Stimulated activated CD8-positive, alpha-beta memory T cell treated with anti-CD3 and anti-CD28 coated beads, Interleukin-15, amount 100 ng/mL, for 48 hours (primary cell): ENCODE measurements at places on chromosomes 3 and 15.
A peak's percentile ranks its signal among the peaks of the same experiment; 100 is the strongest.

GRCh38 chr3:25380222-25380739, 47.8 kb upstream of the RARB start:
- DNase-seq, result no peak

DNA sequence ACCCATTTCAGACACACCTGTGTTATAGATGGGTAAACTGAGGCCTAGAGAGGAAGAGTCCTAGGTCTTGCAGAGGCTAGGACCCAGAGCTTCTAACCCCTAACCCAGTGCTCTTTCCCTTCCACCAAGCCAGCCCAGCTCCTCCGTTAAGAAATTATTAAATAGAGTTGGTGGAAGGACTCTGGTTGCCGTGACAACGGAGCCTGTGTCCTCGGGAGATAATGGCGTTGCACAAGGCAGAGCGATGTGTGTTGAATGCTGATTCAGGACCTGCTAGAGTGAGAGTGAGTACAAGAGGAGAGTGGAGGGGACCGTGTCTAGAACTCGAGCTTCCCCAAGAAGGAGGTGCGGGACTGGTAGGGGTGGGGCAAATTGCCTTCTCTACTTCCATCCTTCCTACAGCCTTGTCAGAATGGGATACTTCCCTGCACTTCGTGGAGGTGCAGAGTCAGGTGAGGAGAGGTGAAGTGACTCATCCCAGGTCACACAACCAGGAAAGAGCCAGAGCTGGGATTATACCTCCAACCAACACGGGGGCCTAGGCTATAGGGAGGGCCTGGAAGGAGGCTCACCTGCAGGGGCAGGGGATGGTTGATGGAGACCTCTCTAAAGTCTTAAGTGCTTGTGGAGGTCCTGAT, 8.6 kb downstream of the SLC6A1 start:
- no peak for DNase-seq

GRCh38 chr15:39579487-39580116, 1.3 kb upstream of the THBS1 start:
- no peak for DNase-seq

- DNase-seq, result no peak
Observed at GRCh38 chr3:169591983-169592644, 71.4 kb downstream of the MECOM start.

DNA sequence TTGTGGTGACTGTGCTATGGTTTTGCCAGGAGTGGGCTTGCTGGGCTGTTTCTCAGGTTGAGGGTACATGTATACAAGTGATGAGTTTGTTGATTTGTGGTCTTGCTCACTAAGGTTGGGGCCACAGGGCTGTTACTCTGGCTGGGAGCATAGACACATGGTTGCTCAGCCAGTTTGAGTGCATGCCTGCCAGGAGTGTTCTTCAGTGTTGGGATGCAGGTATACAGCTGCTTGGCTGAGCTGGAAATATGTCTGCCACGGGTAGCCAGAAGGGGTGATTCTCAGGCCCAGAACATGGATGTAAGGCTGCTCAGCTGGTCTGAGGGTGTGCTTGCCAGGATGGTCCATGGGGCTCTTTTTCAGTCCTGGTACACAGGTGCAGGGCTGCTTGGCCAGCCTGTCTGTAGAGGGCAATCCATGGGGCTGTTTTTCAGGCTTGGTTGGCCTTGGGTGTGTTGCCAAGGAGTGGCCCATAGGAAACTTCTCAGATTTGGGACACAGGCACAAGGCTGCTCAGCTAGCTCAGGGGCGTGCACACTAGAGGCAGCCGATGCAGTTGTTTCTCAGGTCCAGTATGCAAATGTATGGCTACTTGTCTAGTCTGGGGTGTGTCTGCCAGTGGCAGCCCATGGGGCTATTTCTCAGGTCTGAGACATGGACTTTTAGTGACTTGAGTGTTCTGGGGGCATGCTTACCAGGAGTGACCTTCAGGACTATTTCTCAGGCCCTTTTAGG, 5.3 kb upstream of the ARHGAP31 start:
- DNase-seq, result no peak

- no peak for DNase-seq
Observed at GRCh38 chr3:95408464-95408862, 1345.6 kb downstream of the NSUN3 start.

GRCh38 chr3:129330409-129330808, 51.7 kb downstream of the HMCES start:
- DNase-seq, result no peak

GRCh38 chr15:70476441-70476840, 286.9 kb downstream of the UACA start:
- no peak for DNase-seq

GRCh38 chr15:88745696-88746095, 57.5 kb upstream of the ACAN start:
- no peak for DNase-seq

GRCh38 chr3:59467476-59467875, 417.7 kb upstream of the CFAP20DC start:
- DNase-seq, result no peak

GRCh38 chr15:69149803-69150202, 10.6 kb upstream of the GLCE start:
- no peak for DNase-seq

GRCh38 chr15:38648121-38648843, 83.7 kb upstream of the RASGRP1 start:
- no peak for DNase-seq

GRCh38 chr3:11498646-11499045, 145.1 kb downstream of the VGLL4 start:
- DNase-seq, result no peak

DNA sequence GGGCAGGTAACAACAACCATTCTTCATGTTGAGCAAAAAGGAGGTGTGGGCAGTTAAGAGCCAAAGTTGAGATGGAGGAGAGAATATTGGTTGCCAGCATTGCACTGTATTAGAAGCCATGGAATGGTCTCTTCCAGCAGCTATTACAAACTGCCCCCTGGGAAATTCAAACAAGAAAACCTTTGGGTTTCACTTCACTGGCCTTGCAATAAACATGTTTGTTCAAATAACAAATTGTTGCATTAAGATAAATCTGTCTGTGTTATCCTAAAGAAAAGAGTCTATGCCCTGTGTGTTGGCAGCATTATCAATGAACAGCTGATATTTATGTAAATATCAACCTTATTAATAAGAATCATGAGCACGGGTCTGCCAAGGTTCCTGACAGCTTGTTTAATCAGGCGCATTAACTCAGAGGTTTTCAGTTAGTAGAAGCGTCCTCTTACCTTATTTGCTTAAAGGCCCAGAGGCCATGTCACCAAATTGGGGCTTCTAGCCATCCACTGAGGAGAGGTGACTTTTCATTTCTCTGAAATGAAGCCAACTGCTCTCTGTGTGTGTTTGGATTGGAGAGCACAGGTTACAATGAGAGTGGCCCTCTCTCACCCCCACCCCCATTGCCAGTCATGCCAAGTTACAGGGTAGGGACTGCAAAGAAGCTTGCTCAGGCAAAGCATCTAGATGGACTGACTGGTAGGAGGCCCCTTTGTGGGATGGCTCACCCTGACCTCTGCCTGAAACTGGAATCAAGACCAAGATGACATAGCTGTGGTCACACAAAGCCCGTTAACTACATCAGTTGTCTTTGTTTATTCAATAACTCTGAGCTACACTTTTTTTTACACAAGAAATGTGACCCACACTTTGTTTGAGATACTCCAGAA, 10.5 kb downstream of the FILIP1L start:
- peak; percentile 19 for DNase-seq

GRCh38 chr3:133494469-133494868, 79.0 kb upstream of the CDV3 start:
- no peak for DNase-seq

- no peak for DNase-seq
Observed at GRCh38 chr15:80815106-80815505, 35.9 kb downstream of the CEMIP start.

DNA sequence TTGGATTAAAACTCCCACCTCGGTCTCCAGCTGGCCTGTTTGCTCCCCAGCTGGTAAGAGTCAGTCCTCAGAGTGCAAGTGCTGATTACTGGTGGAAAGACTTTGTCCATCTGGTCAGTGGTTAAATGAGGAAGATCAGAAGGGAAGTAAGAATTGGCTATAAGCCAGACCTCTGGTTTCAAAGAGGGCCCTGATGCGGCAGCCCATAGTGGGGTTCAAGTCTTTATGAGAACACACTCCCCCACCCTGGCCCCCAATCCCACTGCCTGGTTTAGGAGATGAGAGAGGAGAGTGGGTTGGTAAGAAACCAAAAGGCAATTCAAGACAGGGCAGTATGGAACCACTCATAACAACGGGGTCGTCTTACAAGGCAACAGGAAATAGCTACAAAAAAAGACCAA, 65.0 kb downstream of the FRMD4B start:
- DNase-seq, result no peak

DNA sequence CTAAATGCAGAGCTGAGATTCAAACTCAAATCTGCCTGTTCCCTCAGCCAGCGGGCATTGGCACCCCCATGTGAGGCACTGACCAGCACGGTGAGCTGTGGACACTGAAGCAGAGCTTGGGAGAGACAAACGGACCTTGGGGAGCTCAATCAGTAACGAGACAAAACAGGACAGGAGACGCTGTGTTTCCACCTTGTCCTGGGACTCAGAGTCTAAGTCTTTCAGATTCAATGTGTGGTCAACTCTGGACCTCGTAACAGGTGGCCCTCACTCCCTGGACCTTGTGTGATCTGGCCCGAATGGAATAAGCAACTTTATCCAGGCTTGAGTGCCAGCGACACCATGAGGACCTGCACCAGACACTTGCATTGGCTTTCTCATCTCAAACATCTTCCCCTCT, 232.5 kb downstream of the UACA start:
- no peak for DNase-seq

- no peak for DNase-seq
Observed at GRCh38 chr3:100756441-100756840, 47.1 kb downstream of the TFG start.

DNA sequence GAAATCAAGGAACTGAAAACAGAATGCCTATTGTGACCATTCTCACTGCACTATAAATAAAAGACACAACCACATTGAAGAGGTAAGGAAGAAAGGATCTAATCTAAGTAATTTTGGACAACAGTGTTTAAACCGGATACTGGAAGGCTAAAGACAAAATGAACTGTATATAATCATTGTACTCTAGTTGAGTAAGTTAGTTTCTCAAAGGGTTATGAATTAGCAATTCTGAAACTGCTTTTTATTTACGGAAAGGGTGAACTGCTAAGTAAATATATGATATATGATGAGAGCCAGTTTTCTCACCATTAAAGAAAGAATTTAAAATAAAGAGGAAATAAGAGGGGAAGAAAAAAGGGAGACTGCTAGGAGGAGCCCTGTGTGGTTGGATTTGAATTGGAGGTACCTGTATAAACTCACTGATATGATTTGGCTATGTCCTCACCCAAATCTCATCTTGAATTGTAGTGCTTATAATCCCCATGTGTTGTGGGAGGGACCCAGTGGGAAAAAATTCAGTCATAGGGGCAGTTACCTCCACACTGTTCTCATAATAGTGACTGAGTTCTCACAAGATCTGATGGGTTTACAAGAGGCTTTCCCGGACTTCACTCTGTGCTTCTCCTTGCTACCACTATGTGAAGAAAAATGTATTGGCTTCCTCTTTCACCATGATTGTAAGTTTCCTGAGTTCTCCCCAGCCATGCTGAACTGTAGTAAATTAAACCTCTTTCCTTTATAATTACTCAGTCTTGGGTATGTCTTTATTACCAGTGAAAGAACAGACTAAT, 607.7 kb downstream of the PYDC2 start:
- no peak for DNase-seq

DNA sequence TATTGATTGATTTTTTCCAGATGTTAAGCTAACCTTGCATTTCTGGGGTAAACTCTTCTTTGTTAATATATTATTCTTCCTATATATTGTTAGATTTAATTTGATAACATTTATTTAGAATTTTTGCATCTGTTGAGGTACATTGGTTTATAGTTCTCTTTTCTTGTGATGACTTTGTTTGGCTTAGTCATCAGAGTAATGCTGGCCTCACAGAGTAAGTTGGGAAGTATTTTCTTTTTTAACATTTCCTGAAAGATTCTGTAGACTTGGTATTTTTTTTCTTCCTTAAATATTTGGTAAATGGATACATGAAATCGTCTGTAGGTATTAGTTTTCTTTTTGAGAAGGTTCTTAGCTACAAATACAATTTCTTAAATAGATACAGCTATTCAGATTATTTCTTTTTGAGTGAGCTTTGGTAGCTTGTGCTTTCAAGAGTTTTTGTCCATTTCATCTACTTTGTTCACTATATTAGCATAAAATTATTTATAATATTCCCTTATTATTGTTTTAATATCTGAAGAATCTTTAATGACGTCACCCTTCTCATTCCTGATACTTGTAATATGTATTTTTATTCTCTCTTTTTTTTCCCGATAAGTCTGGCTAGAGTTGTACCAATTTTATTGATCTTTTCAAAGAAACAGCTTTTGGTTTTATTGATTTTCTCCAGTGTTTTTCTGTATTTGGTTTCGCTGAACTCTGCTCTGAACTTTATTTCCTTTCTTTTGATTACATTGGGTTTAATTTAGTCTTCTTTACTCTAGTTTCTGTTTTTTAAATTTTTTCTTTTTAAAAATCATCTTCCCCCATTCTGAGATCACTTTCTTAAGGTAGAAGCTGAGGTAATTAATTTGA, 6.5 kb upstream of the HPS3 start:
- DNase-seq, result no peak

DNA sequence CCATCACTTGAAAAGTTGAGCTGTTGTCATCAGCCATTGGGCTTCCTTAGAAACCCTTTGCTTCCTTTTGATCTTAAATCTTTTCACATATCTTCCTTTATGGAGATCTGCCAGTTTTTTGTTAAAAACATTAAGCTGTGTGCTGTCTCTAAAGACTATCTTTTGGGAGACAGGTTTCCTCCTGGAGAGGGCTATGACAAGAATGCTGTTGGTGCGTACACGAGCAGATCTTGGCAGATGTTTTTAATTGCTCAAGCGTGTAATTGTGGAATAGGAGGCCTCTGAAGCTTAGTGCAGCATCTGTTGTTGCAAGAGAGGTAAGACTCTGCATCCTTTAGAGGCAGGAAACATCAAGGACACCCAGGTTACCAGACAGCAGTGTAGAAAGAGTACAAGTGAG, 56.8 kb downstream of the PHLDB2 start:
- no peak for DNase-seq

- no peak for DNase-seq
Observed at GRCh38 chr15:33135355-33135781, 59.1 kb downstream of the FMN1 start.

DNA sequence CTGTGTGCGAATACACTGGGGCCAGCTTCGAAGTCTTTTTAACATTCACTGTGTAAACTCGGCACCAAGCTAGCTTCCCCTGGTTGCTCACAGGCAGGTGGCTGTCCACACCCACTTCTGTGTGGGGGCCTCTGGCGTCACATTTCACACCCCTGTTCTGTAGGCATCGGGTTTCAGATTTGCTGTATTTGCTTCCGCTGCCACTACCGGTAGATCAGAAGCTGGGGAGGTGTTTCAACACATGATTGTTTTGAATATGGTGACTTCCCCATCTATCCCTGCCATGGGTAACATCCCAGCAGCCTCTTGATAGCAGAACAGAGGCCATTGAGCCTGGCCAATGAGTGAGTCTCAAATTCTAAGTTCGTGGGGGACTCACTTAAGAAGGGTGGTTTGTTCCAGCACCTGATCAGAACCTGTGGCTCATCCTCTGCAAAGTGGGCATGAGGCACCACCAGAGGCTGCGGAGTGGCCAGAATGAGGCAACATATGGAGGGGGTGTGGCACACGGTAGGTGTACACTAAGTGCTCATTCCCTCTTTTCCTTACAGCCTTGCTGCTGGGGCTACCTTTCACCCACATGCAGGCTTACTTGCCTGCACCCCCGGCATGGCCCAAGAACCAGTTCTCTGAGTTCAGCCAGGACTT, 61.5 kb downstream of the IQSEC1 start:
- peak; percentile 81 for DNase-seq
